NCI-H187 (cell line): ENCODE measurements at places on chromosomes 3 and 15.

- no peak for DNase-seq
Measured at GRCh38 chr3:157499342-157499963, 3.8 kb downstream of the VEPH1 start.

DNA sequence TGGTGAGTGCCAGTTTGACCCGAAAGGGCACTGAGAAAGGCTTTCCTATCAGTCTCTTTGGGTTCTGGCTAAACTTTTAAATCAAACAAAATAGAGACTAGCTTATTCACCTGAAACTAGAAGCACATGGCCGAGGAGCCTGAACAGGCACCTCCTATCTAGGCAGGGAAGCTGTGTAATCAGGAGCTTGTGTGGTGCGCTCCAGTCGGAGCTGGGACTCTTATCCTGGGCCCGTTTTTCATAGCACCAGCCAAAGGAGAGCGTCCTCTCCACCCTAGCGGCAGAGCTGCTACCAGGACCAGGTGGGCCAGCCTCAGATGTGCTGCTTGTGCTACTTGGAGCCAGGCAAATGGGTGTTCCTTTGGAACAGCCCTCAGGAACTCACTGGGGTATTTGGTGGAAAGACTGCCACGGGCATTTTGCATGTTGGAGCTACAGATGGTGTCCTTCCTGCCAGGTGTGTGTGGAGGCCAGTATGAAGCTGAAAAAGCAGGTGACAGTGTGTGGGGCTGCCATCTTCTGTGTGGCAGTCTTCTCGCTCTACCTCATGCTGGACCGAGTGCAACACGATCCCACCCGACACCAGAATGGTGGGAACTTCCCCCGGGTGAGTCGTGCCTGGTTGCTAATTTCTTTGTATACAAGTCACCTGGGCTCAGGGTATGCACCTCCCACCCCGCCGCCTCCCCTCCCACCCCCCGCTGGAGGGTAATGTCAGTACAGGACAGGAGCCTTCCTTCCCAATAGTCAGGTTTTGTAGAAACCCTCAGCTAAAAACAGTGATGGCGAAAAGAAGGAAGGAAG, 833 bp downstream of the MAN2A2 start:
- DNase-seq: no peak

- DNase-seq: no peak
Measured at GRCh38 chr15:66780172-66780972, 78.3 kb downstream of the SMAD6 start.

DNA sequence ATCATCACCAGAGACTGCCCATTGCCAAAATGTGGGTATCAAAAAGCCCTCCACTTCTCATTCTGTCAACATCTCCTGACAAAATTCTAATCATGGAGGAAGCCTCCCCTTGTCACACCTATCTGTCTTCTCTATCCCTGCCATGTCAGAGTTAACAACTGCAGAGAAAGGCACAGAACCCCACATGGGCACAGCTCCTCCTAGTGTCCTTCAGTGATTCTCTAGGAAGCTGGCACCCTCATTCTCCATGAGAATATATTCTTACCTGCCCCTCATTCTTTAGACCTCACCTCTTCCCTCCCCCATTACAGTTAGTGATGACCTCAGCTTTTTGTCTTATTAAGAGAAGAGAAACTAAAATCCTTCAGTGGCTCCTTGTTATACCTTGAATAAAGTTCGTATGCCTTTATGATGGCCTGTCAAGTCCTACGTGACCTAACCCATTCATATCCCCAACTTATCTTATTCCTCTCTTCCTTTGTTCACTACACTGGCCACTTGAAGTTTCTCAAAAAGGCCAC, 44.6 kb downstream of the NME9 start:
- DNase-seq: no peak

DNA sequence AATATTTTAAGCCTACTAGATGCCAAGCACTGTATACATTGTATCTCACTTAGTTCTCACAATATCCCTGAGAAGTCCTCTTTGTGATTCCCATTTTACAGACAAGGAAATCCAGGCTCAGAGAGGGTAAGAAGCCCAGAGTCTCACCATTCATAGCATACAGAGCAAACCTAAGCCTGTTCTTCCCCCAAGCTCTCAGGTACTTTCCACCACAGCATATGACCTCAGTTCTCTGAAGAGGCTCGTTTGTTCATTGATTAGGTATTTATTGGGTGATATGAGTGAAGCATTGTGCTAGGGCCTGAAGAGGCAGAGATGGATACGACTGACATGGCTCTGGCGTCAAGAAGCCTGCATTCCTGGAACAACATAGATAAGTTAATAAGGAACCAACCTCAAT, 310.9 kb upstream of the UMPS start:
- DNase-seq: no peak

DNA sequence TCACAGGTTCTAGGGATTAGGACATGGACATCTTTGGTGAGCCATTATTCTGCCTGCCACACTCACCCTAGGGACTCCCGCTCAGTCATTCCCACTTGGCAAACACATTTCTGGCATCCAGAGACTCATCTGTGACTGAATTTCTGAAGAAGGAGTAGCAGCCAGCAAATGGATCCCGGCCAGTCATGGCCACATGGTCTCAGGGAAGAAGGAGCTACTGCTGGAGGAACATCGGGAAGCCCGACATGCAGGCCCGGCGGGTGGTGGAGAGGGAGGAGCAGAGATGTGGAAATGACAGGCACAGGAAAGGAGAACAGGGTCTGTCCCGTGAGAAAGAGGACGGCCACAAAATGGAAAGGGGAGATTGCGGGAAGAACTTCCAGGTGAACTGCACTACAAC, 65.4 kb downstream of the SEMA5B start:
- no peak for DNase-seq

GRCh38 chr3:48425281-48425812, 4.5 kb downstream of the PLXNB1 start:
- DNase-seq: no peak

- no peak for DNase-seq
Measured at GRCh38 chr15:25901811-25902605, 38.9 kb upstream of the ATP10A start.

DNA sequence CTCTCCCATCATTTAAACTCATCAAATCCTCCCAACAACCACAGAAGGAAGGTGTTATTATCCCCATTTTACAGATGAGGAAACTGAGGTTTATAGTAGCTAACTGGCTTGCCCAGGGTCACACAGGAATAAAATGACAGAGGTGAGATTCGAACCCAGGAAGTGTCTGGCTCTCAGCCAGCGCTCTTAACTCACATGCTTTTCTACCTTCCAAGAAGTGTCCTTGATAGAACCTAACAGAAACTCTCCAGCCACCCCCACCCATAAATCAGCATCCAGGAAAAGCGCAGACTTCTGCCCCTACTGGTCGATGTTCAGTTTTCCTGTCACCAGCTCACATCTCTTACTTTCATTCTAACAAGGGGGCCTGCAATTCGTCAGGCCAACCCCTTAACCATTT, 51.7 kb downstream of the SPATA12 start:
- no peak for DNase-seq

DNA sequence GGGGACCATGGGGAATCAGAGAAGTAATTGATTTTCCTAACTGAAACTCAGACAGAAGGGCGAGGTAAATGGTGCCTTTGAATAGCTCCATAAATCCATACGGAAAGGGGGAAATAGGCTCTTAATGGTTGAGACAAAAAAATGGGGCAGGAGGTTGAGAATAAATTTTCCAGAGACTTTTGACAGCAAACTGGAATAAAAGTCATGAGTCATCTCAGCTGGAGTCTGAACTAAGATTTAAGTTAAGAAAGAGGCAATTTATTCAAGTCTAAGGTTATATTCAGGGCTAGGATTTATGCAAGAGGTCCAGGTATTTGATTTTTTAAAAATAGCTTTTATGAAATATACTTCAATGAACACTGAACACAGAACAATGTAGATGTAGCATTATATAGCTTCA, 238.7 kb upstream of the RORA start:
- DNase-seq: no peak

DNA sequence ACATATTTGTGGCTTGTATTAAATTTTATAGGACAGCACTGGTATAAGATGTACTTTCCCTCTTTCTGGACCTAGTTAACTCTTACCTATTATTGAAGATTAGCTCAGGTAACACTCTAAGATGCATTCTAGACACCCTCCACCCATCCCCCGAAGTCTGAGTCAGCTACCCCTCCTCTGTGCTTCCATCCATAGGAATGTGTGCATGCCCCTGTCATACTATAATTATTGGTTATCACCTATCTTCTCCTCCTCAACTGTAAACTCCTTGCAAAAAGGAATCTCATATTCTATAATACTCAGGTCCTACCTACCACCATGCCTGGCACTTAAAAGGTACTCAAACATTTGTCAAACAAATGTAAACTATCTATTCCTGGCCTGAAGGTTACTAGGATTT, 3.0 kb downstream of the PEAK1 start:
- DNase-seq: no peak

DNA sequence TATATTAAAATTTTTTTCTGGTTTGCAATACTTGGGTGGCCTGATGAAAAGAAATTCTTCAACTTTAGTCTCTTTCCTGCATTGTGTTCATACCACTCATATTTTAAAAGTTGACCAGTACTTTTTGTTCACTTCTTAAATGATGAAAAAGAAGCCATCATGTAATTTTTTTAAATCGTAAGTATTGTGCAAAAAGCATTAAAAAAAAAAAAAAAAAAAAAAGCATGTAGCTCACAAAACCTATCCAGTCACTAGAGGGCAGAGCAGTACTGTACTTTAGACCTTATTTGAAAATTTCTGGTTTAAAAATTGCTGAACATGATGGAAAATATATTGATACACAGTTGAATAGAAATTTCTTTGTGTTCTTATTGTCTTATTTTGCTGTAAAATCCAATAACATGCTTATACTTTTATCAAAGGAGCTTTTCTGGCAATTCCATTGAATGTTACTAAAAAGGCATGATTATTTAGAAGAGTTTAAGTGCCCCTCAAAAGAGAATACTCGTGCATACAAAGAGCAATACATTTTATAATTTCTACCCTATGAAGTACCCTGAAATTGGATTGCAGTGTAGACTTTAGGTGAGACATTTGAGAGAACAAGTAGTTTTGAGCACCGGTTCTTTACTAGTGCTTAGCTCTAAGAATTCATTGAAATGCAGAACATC, 137.7 kb downstream of the BBX start:
- DNase-seq: no peak

DNA sequence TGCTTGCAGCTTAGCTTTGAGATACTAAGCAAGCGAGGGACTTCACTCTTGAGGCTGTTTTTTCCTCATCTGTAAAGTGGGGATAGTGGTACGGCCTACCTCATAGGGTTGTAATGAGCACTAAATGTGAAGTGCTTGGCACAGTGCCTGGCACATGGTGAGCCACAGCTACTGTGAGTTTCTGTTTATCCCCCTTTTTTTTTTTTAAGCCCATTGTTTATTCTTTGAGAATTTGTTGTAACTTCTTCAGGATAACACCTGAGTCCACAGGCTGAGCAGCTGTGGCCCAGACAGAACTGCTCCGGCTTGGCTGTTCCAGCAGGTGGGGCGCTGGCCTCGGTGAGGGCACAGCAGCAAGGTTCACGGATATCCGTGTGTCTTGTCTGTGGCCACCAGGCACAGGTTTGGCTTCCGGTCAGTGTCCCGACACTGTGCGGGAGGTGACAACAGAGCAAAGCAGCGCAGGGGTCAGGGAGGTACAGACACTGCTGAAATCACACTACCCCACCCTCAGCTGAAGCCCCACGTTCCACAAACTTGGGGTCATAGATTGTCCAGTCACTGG, 7.3 kb upstream of the ISG20 start:
- no peak for DNase-seq

DNA sequence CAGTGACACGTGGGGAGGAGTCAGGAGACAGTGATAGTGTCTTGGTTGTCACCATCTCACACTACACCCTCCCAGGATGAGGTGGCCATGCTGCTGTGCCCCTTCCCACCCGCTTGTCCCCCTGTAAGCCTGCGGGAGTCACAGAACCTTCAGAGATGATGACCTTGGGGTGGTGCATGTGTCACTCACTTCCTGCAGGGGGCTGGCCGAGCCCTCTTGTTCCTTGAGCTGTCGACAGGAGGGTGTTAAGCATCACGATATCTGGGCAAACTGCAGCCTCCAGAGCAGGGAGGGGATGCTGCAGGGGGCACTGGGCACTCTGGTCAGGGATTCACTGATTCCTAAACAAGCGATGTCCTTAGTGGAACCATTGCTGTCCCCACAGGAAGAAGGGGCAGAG, 27.7 kb downstream of the FAH start:
- DNase-seq: no peak

DNA sequence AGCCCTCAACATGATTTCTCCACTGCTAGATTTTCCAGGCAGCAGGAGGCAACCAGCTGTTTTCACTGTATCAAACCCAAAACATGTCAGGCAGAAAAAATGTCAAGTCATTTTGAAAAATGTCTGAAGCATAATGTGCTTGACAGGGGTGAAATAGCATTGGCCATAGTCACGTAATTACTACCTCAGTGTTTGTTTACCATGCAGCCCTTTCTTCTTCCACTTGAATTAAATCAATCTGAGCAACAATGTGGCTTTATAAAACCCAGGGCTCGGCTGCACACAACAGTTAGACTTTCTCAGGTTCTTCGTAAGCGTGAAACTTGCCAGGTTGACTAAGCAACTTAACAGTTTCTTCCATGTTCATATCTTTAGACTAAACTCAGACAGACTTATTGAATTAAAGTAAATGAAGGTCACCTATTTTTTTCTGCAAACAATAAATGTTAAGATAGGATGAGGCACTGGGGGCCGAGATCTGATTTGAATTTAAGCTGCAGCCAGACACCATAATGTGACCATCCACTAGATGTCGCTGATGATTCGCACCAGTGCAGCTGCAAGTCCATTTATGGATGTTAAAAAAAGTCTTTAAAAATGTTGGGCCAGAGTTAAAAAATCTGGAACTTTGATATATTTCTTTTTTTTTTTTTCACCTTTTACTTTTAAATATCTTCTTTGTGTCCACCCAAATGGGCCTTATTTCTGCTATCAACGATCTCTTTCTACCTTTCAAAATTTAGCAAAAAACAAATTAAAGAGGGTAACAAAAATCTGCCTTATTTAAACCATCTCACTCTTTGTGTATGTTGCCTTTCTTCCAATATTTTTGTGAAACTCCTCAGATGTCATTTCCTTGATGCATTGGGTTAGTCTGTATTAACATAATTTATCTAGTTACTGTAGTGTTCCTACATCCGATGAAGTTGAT, 305.9 kb downstream of the CACNA2D3 start:
- DNase-seq: peak; percentile 29

GRCh38 chr3:127593178-127593577, 2.6 kb upstream of the TPRA1 start:
- no peak for DNase-seq

DNA sequence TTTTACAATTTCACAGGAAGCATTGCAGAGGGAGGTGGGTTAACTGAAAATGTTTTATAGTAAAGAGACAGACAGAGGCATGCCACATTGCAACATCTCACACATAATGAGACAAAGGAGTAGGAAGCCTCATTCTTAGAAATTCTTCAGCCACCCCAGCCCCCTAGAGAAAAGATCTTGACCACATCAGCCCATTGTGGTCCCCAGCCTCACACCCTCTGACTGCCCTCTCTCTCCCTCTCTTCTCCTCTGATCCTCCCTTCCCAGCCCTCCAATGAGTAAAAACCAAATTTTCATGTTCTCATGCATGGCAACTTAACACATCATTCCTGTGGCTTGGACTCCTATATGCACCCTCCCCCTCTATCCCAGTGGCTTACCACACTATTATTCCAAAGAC, 174.1 kb downstream of the UACA start:
- DNase-seq: no peak

GRCh38 chr15:52076889-52077781, 35.4 kb downstream of the BCL2L10 start:
- DNase-seq: no peak

GRCh38 chr15:99132122-99132521, 27.2 kb downstream of the SYNM start:
- no peak for DNase-seq

GRCh38 chr15:82551646-82552247, 11.5 kb upstream of the RPS17 start:
- DNase-seq: no peak
